ENCODE measurements at places on chromosomes 4 and X.

- no peak for DNase-seq
Measured at GRCh38 chr4:11344916-11345315, 83.8 kb downstream of the HS3ST1 start.

GRCh38 chr4:158836002-158836369 lies 67.2 kb downstream of the FNIP2 start:
- DNase-seq, result no peak

- DNase-seq, result peak; percentile 35
Measured at GRCh38 chr4:162497564-162498167, 333.9 kb upstream of the FSTL5 start.

DNA sequence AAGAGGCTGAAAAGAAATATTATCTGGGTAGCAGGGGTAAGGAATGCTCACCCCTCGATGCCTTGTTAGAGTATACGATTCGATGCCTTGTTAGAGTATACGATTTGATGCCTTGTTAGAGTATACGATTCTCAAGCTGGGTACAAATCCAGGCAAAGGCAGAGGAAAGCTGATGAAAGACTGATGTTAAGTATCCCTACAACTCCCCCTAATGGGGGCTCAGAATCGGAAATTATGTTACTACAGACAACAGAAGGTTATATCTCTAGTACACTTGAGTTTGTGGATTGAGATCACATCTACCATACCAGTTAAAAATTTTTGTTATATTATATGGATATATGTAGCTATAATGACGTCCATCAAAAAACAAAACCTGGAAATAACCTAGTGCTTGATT lies 4.8 kb downstream of the LRRC66 start:
- DNase-seq, result no peak

GRCh38 chr4:187208651-187209050 lies 485.0 kb upstream of the FAT1 start:
- no peak for DNase-seq

GRCh38 chr4:38582889-38583470 lies 81.0 kb upstream of the KLF3 start:
- DNase-seq, result no peak

DNA sequence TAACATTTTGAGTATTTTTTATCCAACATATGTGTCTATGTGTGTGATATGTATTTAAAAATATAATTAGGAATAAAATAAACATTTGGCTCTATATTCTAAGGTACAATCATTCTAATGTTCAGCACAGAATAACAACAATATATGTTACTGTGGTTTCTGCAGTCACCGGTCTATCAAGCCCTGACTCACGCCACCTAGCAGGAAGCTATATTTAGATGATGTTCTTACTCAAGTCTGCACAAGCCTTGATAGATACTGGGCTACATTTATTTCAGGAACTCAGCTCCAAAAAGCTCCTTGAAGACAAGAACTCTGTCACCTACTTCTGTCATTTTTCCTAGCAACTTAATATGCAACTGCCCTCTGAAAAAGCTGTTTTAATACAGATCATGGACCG lies 152.0 kb upstream of the FTHL17 start:
- peak; percentile 41 for DNase-seq

DNA sequence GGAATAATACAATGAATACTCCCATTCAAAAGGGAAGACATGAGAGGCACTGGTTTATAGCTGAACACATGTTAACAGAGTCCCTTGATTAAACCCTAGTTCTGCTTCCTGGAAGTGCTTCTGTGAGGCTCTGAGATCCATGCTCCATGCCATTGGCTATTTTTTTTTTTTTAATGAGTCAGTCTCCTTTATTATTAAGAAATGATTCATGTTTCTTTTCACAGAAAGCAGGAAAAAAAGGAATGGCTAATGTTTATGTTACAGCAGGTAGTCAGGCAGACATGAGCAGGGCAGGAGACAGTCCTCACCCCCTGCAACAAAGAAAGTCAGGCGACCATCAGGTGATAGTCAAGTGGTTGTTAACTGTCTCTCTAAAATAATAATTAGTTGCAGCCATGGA lies 598.7 kb downstream of the EPHA5 start:
- DNase-seq, result peak; percentile 25

DNA sequence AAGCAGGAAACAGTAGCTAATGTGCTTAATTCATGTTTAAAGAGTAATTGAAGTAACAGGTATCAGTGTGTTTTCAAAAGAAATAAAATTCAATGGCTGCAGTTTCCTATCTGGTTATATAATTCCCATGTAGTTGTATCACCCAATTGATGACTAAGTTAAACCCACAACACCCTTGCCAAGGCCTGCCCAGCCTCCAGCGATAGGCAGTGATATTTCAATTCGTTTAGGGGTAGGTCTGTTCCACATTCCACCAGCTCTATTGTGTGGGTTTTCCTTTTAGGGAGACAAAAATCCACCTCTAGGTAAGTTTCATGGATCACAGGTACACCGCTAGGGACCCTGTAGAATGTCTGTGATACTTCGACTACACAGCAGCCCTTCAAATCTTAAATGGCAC lies 24.7 kb upstream of the MXRA5 start:
- peak; percentile 40 for DNase-seq

DNA sequence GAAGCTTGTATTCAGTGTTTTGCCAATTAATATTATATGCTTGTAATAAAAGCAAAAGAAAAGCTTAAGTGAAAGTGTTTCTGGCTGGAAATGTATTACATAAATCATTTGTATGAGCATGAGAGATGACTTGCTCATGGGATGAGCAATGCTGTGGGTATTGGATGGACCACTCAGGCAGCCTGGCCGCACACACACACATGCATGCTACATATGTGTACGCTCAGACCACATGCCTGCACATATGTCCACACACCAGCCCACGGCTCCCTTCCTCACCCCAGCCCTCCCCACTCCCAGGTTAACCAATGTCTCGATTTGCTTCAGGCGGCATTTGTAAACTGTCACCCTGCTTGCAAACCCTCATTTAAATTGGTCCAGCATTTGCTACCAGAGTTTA lies 55.9 kb downstream of the CPLX1 start:
- DNase-seq, result no peak

DNA sequence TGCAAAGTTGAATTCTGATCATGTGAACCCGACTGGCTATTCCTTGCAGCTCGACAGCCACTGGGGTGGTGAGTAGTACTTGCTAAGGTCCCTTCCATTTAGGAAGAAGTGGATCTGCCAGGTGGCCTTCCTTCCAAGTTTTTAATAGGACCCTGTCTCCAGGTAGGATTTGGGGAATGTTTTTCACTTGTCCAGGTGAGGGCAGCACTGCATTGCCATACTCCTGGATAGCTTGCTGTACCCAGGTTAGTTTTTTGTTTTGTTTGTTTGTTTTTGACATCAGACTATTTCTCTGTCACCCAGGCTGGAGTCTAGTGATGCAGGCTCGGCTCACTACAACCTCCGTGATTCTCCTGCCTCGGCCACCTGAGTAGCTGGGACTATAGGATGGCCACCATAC lies 29.8 kb downstream of the SAGE1 start:
- DNase-seq, result peak; percentile 1

All from RWPE1 (cell line).